ENCODE measurements at places on chromosomes 12 and 14.
A peak's percentile ranks its signal among the peaks of the same experiment; 100 is the strongest.

DNA sequence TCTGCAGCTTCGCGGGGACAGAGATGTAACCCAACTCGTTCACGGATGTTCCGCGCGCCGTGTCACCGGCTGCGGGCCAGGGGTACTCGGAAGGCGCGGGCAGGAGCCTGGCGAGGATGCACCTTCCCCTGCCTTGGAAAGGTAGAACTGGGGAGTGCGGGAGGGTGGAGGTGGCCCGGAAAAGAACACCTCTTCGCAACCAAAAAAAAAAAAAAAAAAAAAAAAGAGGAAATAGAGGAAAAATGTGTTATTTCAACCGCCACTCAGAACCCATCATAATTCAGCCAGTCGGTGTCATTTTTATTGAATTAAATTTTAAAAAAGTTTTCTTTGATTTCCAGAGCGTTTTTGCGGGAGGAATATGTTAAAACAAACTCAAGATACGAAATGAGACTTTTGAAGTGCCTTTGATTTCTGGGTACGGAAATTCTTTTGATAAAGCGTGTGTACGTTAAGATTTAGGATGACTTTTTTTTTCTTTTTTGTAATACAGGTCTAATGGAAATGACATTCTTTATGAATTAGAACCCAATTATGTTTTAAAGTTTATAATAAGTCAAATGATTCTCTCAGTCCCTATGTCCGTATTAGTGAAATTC, 8.9 kb downstream of the CDKN1B start:
- no peak for DNase-seq

DNA sequence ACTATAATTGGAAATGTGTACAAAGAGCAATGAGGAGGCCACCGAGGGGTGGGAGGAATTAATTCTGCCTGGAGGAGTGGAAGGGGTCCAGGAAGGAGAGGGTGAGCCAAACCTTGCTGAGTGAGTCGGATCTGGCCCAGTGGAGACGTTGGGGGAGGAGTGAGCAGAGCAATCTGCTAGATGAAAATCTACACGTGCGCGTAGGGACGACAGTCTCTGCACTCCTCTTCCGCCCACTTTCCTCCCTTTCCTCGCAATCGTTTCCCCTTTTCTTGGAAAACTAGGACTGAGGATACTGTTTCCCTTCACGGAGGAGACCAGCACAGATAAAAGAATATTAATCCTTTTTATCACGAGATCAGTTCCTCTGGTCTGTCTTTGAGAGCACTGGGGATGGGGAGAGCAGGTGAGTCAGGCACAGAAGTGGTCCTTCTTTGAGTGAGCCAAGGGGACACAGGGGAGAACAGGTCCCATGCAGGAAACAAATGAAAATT, 2.9 kb upstream of the NAB2 start:
- DNase-seq, result peak; percentile 74

GRCh38 chr14:87838931-87839330, 154.1 kb downstream of the GALC start:
- no peak for DNase-seq

- DNase-seq, result no peak
Measured at GRCh38 chr12:7161811-7162210, 27.7 kb upstream of the PEX5 start.

GRCh38 chr14:64806202-64806861, 73.4 kb downstream of the SPTB start:
- DNase-seq, result no peak

GRCh38 chr12:128794661-128795529, 28.9 kb downstream of the SLC15A4 start:
- DNase-seq, result peak; percentile 24

DNA sequence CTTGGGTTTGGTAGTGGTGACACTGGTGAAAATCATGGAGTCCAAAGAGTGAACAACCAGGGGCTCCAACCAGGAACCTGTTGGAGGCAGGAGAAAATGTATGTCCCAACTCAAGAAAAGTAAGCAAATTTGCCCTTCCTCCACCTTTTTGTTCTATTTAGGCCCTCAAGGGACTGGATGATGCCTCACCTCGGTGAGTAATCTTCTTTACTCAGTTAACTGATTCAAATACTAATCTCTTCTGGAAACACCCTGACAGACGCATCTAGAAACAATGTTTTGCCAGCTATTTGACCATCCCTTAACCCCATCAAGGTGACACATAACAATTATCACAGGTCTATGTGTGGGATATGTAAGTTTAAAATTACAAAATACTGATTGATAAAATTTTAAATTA, 272.4 kb upstream of the FOXG1 start:
- DNase-seq, result no peak

- no peak for DNase-seq
Measured at GRCh38 chr14:74546416-74546815, 52.9 kb downstream of the ISCA2 start.

GRCh38 chr12:57329219-57329618, 78.2 kb upstream of the STAC3 start:
- DNase-seq, result no peak

DNA sequence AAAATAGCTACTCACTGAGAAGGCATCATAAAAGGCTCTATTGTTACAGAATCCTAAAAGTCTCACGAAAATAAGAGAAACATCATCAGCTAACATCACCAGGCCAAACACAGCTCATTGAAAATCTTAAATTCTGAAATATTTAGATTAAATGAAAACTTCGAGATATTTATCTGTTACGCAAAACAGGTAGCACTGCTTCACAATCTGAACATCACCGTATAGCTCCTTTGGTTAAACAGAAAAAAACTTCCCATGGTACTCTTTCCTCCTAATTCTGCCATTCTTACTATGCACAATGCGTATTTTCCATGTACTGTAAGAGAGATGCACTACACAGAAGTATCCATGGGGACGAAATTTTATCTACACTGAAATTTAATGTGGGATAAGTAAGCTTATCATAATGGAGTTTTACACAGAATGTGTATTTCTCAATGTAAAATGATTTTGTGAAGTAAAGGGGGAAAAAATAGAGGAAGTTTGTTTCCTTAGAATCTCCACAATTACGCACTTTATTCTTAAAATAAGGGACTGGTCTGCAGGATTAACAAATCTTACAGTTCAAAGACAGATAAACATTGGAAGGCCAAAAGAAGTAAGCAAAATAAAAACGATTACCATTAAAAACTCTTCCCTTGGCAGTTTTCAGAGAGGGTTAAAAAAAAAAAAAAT, 1.9 kb downstream of the SGPP1 start:
- no peak for DNase-seq

DNA sequence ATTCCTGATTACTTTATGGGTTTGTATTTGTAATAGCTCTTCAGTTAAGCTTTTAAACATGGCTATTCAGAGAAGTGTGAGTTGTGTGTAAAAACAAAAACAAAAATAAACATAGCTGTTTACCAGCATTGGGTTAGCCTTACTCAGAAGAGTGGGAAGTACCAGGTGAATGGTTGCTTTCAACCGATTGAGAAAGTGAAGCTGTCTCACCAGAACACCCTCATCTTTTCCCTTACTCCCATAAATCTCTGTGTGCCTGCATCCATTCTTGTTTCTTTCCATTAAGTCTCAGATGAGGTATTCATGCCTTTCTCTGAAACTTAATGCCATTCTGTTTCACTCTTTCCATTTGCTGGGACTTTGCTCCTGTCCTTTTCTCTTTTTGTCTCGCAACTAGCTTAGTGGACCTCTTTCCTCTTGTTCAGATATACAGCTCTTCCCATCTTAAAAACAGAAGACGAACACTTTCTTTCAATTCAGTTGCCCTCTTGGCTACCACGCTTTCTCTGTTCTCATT, 10.7 kb downstream of the BORCS5 start:
- DNase-seq, result no peak

DNA sequence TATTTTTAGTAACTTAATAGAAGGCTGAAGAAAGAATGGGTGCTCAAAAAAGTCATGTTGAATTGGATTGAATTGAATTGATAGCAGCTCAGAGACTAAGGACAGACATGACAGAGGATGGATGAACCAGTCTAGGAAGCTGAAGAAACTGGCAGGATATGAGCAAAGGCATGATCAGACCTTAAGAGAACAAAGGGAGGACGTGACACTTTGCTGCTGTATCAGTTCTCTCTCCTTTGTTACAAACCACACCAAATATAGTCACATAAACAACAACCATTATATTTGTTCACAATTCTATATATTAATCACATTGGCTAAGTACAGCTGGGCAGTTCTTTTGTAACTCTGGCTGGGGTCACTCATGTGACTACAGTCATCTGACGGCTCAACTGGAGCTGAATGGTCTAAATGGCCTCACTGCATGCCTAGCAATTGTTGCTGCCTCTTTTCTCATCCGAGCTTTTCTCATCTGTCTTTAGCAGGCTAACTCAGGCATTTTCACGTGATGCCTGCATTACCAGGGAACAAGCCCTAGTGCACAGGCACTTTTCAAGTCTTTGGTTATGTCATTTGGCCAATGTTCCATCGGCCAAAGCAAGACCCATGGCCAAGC, 355.0 kb downstream of the ETNK1 start:
- DNase-seq, result no peak

DNA sequence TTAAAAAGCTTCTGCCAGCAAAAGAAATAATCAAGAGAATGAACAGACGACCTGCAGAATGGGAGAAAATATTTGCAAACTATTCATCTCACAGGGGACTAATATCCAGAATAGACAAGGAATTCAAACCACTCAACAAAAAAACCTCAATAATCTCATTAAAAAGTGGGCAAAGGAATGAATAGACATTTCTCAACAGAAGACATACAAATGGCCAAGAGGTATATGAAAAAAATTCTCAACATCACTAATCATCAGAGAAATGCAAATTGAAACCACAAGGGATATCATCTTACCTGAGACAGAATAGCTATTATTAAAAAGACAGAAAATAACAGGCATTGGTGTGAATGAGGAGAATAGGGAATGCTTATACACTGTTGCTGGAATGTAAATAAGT, 270.0 kb downstream of the DACT1 start:
- DNase-seq, result no peak

DNA sequence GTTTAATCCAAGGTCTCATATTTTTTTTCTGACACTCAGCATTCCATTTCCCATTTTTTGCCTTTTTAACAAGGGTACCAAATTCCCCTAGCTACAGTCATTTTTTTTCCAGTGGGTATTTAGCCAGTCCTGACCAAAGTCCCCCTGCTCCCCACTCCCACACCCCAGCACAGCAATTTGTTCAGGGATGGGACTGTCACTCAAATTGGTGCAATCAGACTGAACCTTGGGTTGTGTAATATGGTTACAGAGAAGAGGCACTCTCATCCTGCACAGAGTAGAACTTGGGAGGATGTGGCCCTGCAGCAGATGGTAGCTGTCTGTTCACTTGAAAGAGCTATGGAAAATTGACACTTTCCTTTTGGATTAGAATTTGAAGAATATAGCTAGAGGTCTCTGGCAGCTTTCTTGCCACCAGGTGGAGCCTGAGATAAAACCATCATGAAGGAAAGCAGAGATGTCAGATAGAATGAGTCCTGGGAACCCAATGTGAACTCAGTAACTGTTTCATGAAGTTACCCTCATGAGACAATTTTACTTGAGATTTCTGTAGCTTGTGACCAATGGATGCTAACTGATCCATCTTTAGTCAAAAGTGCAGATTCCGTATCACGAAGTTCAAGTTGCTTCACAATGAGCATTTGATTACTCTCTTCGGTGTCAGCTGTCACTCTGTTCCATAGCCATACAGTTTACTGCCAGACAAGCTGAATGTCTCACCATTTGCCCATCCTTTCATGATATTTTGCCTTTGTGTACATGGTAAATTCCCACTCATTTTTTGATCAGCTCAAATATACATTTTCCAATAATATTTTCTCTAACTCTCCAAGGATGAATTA, 394.0 kb upstream of the SYT1 start:
- peak; percentile 37 for DNase-seq

- DNase-seq, result no peak
Measured at GRCh38 chr14:69237142-69237541, 22.8 kb upstream of the GALNT16 start.

DNA sequence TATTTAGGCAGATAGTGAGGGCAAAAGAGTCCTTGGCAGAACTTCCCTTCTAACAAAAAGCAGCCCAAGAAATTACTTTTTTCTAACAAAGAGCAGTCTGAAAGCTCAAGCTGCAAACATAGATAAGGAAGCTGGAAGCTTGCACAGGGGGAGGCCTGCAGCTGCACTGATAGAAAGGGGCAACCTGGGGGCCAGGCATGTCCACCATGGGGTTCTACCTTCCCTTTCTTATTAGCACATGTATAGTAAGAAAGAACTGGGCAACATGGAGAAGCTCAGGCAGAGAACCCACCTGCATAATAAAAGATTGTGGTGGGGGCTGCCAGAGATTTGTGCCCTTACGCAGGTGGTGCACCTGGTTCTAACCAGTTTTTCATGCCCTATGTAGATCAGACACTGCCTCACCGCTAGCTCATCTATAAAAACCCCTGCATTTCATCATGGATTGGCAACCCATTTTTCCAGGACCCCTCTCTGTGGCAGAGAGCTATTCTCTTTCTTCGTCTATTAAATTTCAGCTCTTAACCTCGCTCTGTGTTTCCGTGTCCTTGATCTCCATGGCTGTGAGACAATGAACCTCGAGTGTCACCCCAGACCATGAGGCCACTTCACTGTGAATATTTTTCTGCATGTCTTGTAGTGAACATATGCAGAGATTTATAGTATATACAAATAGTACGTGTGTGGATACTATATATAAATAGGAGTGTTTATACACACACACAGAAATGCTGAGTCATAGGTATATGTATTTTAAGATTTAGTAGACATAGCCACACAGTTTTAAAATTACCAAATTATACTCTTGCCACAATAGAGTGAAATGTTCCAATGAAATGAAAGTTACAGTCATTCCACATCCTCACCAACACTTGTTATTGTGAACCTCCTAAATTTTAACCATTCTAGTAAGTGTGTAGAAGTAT, 53.0 kb downstream of the PEX5 start:
- DNase-seq, result peak; percentile 89

GRCh38 chr12:75553836-75554555, 42.6 kb upstream of the KRR1 start:
- DNase-seq, result no peak

GRCh38 chr12:75294336-75294735, 35.8 kb downstream of the CAPS2 start:
- peak; percentile 68 for DNase-seq

- peak; percentile 57 for DNase-seq
Measured at GRCh38 chr14:105858676-105859025, 332.3 kb downstream of the TMEM121 start.

DNA sequence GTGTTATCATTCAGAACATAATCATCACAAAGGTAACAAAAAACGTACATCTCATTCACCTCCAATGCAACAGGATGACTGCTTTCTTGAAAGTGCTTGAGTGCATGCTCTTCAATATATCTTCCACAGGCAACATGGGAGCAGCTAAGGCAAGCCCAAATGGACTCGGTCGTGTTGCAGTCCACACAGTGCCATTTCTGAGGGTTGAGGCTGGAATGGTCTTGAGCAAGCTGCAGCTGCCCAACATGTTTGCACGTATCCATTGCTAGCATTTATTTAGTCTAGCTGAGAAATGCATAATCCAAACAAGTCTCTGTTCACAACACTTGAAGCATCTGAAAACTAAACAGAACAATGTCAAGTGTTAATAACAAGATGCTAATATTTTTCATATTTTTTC, 17.3 kb downstream of the USP44 start:
- no peak for DNase-seq

GRCh38 chr12:20368651-20369304, 441 bp downstream of the PDE3A start:
- peak; percentile 43 for DNase-seq

All from hematopoietic multipotent progenitor cell treated with erythropoietin and hydrocortisone succinate and interleukin-3 and kit ligand, for 6 days (in vitro differentiated cells).